ENCODE measurements at places on chromosomes 2 and 18.

- DNase-seq, result no peak
Observed at GRCh38 chr2:98769114-98769476, 38.2 kb upstream of the MGAT4A start.

GRCh38 chr18:68925268-68925667, 127.4 kb downstream of the CCDC102B start:
- DNase-seq, result no peak

GRCh38 chr18:45255197-45255890, 359.9 kb upstream of the SLC14A2 start:
- DNase-seq, result no peak

GRCh38 chr2:95047629-95048510, 22.4 kb downstream of the MAL start:
- no peak for DNase-seq

GRCh38 chr2:178204977-178205376, 10.7 kb downstream of the OSBPL6 start:
- DNase-seq, result no peak

DNA sequence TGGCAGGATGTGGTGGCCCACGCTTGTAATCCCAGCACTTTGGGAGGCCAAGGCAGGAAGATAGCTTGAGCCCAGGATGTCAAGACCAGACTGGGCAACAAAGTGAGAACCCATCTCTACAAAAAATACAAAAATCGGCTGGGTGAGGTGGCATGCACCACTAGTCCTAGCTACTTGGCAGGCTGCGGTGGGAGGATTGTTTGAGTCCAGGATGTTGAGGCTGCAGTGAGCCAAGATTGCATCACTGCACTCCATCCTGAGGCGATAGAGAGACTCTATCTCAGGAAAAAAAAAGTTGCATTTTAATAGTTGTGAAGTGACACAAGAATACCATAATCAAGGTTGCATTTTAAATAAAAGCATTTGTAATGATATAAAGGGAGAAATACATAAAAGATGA, 124.1 kb upstream of the SLC38A11 start:
- no peak for DNase-seq

- DNase-seq, result no peak
Observed at GRCh38 chr2:173955867-173956266, 9.3 kb downstream of the SP3 start.

GRCh38 chr2:67037655-67038054, 359.5 kb upstream of the ETAA1 start:
- no peak for DNase-seq

DNA sequence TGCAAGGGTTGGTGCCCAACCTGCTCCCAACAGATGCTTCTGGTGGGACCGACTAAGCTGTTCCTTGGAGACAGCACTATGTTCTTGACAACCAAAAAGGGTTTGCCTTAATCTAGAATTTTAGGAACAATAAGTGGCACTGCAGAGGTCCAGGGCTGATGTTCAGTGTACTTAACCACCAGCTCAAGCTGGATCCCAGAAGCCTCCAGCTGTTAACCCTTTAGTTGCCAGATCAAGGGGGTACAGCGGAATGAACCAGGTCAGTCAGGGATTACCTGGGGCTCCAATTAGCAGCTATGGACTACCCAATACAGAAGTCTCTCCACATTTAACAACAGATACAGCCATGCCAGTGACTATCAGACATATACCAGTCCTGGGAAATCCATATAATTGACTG, 3.5 kb downstream of the GPR75 start:
- no peak for DNase-seq

- DNase-seq, result no peak
Observed at GRCh38 chr2:25310965-25311864, 30.5 kb downstream of the DNMT3A start.

GRCh38 chr18:48949050-48949605, 1.6 kb downstream of the SMAD7 start:
- no peak for DNase-seq

GRCh38 chr18:66867653-66868052, 263.8 kb upstream of the CDH19 start:
- DNase-seq, result no peak

DNA sequence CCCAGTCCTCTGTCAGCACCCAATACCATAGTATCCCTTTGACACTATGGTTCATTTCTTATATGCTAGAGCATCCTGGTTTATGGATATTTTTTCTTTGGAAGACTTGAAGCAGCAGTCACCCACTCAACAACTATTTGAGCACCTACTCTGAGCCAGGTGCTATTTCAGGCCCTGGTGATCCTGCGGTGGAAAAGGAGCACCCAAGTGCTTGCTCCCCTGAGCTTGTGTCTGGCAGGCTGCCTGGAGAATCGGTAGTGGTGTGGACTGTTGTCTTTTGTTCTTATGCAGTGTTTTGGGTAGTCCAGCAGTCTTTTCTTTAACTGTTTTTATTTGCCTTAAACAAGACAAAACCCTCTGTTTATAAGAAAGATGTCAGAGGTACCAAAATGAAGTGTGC, 28.9 kb downstream of the NCK2 start:
- DNase-seq, result no peak

DNA sequence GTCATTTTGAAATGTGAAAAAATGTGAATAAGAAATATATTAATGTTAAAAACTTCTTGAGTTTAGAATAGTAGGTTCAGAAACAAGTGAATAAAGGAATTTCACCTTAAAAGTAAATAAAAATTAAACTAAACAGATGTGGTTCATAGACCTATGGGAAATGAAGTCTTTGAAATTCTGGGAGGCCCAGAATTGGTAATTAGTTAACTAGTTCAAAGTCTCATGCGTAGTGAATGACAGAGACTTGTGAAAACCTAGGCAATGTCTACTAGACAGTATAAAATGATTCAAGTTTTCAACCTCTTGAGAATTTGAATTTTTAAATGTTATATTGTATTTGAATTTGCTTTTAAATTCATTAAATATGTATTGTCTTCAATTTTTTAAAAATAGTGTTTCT, 32.6 kb upstream of the AAK1 start:
- DNase-seq, result no peak

DNA sequence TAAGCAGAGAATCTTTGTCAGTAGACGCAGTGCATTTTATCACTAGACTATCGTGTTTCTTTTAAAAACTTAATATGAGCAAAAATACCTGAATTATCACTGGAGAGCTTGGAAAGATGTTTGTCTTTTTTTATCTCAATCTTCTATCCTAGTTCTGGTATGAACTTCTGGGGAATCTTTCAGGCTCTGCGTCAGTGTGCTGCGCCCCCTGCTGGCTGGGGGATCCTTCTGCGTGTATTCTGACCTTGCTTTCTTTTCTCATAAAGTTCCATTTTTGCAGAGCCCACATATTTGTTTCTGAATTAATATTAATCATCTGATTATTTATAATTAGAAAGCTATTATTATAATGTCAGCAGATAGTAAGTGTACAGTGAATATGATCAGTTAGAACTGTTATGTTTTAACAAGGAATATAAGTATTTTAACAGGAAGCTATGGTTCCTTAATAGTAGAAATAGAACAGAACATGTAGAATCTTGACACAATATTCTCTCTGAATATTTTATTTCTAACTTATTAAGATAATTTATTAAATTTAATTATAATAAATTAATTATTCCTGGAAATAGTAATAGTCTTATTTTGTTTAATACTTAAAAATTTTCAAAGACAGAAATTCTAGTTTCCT, 945.0 kb upstream of the CRIM1 start:
- no peak for DNase-seq

DNA sequence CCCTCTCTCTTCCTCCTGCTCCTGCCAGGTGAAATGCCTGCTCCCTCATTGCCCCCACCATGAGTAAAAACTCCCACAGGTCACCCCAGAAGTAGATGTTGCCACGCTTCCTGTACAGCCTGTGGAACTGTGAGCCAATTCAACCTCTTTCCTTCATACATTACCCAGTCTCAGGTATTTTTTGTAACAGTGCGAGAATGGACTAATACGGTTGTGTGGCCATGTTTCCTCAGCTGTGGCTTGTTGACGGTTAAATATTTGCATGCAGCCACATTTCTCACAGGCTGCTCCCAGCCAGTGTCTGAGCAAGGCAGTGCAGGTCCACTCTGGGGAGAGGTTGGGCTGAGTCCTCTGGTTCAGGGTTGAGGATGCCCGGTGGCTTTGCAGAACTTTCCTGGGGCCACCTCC, 27.8 kb upstream of the COPS8 start:
- no peak for DNase-seq

- no peak for DNase-seq
Observed at GRCh38 chr2:212977152-212977551, 174.3 kb downstream of the IKZF2 start.

DNA sequence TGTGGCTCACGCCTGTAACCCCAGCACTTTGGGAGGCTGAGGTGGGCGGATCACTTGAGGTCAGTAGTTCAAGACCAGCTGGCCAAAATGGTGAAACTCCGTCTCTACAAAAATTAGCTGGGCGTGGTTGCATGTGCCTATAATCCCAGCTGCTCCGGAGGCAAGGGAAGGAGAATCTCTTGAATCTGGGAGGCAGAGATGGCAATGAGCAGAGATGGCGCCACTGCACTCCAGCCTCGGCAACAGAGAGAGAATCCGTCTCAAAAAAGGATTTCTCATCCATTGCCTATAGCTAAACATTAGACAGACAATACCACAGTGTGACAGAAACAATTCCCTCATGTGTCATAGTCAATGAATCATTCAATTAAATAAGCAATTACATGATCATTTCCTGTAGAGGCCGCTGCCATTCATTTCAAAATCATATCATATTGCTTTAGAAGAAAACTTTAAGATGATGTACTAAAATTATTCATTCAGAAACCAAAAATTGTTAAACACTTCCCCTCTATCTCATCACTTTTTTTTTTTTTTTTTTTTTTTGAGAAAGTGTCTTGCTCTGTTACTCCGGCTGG, 69.5 kb upstream of the TGIF1 start:
- no peak for DNase-seq

Measured in T-helper 2 cell (primary cell).